ENCODE measurements at places on chromosomes 2 and 18. TPM values are rescaled to one million over a fixed set of nuclear protein-coding genes. Genes with fewer than 3 reads are reported as not detected.

DNA sequence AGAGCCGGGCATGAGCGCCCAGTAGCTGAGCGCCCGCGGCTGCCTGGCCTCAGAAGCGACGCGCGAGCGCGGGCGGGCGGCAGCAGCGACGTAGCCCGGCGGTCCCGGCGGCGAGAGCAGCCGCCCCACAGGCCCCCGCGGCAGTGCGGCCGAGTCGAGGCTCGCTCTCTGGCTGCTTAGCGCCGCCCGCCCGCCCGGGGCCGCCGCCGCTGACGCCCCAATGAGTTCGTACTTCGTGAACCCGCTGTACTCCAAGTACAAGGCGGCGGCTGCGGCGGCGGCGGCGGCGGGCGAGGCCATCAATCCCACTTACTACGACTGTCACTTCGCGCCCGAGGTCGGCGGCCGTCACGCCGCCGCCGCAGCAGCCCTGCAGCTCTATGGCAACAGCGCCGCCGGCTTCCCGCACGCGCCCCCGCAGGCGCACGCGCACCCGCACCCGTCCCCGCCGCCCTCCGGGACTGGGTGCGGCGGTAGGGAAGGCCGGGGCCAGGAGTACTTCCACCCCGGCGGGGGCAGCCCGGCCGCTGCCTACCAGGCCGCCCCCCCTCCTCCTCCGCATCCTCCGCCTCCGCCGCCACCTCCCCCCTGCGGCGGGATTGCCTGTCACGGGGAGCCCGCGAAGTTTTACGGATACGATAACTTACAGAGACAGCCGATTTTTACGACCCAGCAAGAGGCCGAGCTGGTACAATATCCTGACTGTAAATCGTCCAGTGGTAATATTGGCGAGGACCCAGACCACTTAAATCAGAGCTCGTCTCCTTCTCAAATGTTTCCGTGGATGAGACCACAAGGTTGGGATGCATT is 847 bp downstream of the HOXD8 start:
- DNase-seq, result peak; percentile 67

DNA sequence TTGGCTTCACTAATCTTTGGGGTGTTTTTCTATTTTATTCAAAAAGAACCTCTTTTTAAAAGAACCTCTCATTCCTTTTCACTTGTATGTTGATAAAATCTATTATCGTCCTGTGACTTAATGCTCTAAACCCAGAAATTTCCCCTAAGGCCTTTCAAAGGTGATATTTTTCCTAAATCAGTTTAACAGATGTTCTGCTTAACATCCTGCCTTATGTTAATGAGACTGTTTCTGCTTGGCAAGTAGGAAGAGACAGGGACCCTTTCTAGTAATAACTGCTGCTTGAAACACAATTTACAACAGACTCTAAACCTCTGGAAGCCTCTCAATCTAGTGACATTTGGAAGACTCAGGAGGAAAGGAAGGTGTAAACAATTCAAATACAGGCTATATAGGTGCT is 128.8 kb downstream of the KCNJ3 start:
- DNase-seq, result no peak

- DNase-seq, result no peak
Measured at GRCh38 chr2:61326423-61326822, 144.5 kb downstream of the USP34 start.

- DNase-seq, result no peak
Measured at GRCh38 chr2:8976442-8977259, 26.8 kb downstream of the MBOAT2 start.

DNA sequence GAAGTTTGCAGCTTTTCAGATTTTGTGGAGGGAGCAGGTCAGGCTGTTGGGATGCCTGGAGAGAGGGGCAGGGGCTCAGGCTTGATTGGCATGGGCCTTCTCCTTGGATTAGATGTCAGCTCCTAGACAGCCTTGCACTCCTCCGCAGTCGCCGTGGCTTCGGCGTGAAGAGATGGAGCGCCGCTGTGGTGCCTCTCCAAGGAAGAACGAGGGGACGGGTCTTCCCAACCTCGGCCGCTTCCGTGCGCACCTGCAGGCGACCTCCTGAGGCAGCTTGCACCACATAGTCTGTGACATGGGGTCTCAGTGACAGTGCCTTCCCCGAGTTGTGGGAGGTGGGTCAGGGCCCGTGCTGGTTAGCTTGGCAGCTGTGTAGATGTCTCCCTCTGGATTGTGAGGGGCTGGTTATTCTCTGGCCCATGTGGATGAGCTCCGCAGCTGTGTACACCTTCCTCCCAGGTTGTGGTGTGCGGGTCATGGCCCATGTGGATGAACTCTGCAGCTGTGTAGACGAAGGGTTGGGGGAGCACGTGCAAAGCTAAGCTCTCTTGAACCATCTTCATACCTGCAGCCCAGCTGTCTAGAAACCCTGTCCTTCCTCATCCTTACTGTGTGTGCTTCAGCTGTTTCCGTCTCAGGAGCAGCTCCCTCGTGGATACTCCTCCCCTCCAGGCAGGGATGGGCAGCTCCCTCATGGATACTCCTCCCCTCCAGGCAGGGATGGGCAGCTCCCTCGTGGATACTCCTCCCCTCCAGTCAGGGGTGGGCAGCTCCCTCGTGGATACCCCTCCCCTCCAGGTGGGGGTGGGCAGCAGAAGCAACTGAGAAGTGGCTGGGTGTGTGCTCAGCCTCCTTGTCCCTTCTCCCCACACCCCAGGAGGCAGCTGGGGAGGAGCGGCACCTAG is 170.3 kb downstream of the LDLRAD4 start:
- no peak for DNase-seq

GRCh38 chr2:231425811-231426703 is 30.5 kb downstream of the B3GNT7 start:
- DNase-seq, result no peak

DNA sequence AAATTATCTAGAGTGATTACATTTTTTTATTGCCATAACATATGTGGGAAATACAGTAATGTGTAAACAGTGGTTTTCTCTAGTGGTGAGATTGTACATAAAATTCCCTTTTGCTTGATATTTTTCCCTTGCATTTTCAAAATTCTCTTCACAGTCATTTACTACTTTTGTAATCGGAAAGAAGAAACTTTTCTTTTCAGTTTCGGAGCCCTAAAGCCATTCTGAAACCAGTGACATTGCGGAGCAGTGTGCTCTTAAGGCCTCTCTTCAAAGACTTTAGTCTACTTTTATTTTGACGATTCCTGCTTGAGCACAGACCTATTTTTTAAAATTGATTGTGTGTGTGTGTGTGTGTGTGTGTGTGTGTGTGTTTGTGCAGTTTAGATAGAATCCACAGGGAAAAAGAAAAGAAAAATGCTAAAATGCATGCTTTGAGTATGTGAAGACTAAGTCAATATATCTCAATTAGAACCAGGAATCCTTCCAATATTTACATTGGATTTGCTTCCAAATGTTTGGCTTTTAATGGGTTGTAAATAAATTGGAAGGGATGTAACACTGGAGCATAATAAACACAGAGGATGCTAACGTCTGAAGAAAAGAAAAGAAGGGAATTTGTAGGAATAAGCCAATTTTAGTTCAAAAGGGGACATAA is 357.4 kb downstream of the RND3 start:
- no peak for DNase-seq

DNA sequence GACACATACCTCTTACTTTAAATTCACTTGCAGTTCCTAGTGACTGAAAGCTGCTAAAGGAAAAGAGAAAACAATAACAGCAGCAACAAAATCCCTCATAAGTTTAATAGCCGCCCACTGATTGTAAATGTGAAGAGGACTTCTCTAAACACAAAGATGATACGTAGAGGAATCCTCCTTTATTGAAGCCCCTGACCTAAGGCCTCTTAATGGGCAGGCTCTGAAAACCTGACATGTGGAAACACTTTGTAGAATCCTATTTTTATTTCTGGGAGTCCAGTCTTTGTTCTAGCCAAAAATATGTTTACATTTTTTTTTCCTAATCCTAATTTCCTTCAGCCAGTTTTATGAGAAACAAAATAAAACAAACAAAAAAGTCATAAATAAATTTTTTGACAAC is 1277.7 kb upstream of the CELF4 start:
- DNase-seq, result no peak

GRCh38 chr2:165693838-165694237 is 100.2 kb downstream of the GALNT3 start:
- DNase-seq, result no peak

DNA sequence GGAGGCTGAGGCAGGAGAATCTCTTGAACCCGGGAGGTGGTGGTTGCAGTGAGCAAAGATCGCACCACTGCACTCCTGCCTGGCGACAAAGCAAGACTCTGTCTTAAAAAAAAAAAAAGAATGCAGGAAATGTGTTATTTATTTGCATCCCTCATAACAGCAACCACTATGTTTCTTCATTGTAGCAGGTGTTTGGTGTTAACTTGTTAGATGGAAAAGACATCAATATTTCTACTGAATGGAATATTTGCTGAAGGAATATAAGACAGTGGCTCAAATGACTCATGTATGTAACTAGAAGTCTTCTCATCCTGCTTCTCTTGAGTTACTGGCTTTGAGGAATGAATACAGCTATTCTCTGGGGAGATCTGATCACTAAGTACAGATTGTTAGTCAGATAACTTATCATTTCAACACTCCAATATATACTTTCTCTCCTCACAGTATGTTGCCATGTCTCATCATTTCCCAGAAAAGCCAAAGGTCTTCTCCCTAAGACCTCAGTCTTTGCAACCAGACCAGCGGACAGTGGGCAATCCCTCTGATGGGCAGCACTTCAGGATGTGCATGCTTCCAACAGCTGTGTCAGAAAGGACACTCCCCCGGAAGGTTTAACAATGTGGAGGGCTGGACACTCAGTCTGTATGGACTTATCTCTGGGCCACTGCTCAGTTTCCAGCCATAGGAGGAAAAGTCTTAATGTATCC is 104.4 kb upstream of the STK17B start:
- DNase-seq, result peak; percentile 60

- peak; percentile 79 for DNase-seq
Measured at GRCh38 chr18:58682429-58683069, 11.3 kb downstream of the MALT1 start.

GRCh38 chr2:197311421-197312033 is 947 bp upstream of the ANKRD44 start:
- no peak for DNase-seq

DNA sequence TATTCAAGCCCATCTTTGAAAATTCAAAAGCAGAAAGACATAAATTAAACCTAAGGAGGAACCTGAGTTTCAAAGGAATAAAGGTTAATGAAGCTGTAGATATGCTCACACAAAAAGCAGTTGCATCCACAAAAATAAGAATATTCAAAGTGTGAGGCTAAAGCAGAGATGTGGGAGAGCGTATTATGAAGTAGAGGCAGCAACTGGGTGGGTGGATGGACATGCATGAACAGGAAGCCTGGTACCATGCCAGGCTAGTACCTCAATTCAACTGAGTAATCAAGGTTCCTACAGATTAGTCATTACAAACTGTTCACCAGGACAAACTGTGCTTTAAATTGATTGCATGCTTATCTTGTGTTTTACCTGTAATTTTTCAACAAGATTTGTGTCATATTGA is 330.0 kb upstream of the PKDCC start:
- no peak for DNase-seq

GRCh38 chr2:174608866-174609214 is 11.2 kb upstream of the WIPF1 start:
- DNase-seq, result no peak

DNA sequence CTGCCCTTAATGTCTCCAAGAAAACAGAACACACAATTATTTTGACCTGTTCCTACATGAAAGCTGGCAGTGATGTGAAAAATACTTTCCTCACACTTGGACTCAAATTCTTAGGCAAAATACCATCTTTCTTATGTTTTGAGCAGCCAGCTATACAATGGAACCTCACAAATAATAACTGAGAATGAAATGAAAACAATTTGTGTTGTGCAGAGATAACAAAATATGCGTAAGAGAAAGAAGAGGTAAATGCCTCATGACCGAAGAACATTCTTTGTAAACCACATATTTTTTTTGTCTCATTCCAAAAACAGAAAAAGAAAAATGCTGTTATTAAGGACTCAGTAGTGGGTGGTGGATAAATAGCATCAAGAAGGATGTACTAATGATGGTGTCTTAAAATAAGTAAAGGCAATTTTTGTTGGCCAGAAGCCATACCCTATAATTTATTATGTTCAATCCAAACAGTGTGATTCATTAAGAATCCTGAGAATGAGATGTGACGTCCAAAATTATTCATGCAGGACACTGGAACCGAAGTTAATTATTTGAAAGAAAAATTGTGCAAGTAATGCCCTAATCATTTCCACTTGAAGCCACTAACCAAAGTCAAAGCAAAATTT is 193.0 kb upstream of the NETO1 start:
- no peak for DNase-seq

DNA sequence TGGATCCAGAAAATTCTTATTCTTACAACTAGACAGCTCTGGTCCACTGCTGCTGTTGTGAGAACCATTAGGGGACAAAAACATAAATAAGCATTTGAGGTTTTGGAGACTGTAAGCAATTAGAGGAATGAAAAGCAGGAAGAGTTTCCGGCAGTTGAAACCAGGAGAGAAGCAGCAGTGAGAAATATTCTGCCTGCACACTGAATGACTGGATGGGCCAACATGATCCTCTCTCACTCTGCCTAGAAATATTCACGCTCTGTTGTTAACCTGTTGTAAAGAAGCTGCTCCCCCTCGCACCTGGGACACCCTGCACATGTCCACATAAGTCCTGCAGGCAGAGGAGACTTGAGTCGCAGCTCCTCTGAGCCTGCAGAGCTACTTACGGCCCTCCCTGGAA is 60.4 kb upstream of the RNF152 start:
- DNase-seq, result no peak

DNA sequence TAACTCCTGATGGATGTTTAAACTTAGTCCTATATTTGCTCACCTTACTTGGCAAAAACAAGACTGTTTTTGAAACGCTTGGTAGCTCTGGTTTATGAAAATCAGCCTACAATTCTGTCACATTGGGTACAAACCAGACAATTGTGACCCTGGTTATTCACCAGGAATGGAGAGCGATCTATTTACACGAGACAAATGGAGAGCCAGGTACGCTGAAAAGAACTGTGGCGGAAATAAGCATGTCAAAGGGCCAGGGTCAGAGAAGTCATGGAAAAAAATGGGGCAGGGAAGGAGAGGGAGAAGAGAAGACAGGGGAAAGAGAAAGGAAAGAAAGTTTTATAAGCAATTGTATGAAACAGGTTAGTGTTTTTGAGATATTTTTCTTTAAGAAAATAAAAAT is 119.5 kb upstream of the ZFP36L2 start:
- DNase-seq, result no peak

DNA sequence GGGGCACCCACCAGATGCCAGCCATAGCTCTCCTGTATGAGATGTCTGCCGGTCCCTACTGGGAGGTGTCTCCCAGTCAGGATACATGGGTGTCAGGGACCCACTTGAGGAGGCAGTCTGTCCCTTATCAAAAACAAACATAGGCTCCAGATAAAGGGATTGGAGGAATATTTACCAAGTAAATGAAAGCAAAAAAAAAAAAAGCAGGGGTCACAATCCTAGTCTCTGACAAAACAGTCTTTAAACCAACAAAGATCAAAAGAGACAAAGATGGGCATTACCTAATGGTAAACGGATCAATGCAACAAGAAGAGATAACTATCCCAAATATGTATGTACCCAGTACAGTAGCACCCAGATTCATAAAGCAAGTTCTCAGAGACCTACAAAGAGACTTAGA is 640.0 kb upstream of the LRRTM4 start:
- DNase-seq, result no peak

Gene CABLES1
- 6.6 TPM for total RNA-seq

Gene GALNT13
- total RNA-seq, result 2.7 TPM

Gene DSG4
- total RNA-seq, result not detected

Gene IL37
- total RNA-seq, result not detected

Gene TUBA4A
- 49.5 TPM for total RNA-seq

Gene RBFA
- total RNA-seq, result 19.7 TPM

Gene COLEC12
- 3.3 TPM for total RNA-seq

Gene RHOB
- total RNA-seq, result 143 TPM

Gene ELOA2
- not detected for total RNA-seq

Gene FKBP1B
- 9.4 TPM for total RNA-seq

Measured in Peyer's patch (tissue), 4 donors.